ENCODE measurements at places on chromosomes 5 and 9. TPM values are rescaled to one million over a fixed set of nuclear protein-coding genes. Genes with fewer than 3 reads are reported as not detected.

Gene ACER2
- 4.5 TPM for total RNA-seq

Gene LHX6
- not detected for total RNA-seq

Gene HRH2
- not detected for total RNA-seq

Gene MPDZ
- total RNA-seq = 59.1 TPM

Gene KLHL3
- 2.3 TPM for total RNA-seq

Gene IFNA21
- not detected for total RNA-seq

Gene PCDHA7
- 0.26 TPM for total RNA-seq

Gene NREP
- 86.0 TPM for total RNA-seq

Gene FST
- total RNA-seq = 759 TPM

Gene ENHO
- under 0.01 TPM for total RNA-seq

Gene TMEM245
- 48.2 TPM for total RNA-seq

Gene HABP4
- total RNA-seq = 18.2 TPM

Gene NDOR1
- total RNA-seq = 2.6 TPM

Gene SEMA5A
- total RNA-seq = 17.7 TPM

Gene FCN1
- not detected for total RNA-seq

Gene PCDHA1
- total RNA-seq = under 0.01 TPM

Gene PRR16
- 7.3 TPM for total RNA-seq

Gene EQTN
- not detected for total RNA-seq

Gene FANCG
- total RNA-seq = 12.2 TPM

Gene PCDHB8
- 0.26 TPM for total RNA-seq

Gene TMEM174
- not detected for total RNA-seq

Gene NR2F1-AS1
- total RNA-seq = 33.6 TPM

Gene PLCXD3
- 1.3 TPM for total RNA-seq

Gene IL12B
- not detected for total RNA-seq

Gene FUT7
- total RNA-seq = not detected

Gene C5orf34
- total RNA-seq = 4.1 TPM

Gene LAMC3
- total RNA-seq = under 0.01 TPM

Gene SARDH
- 9.0 TPM for total RNA-seq

Gene ITK
- total RNA-seq = not detected

Gene TYRP1
- total RNA-seq = 0.17 TPM

Gene OBP2A
- total RNA-seq = not detected

Gene TRIM7
- total RNA-seq = 2.3 TPM

Gene RNF224
- under 0.01 TPM for total RNA-seq

Gene UAP1L1
- 15.7 TPM for total RNA-seq
